ENCODE measurements at places on chromosomes 6 and 20. TPM values are rescaled to one million over a fixed set of nuclear protein-coding genes. Genes with fewer than 3 reads are reported as not detected.
A peak's percentile ranks its signal among the peaks of the same experiment; 100 is the strongest.

- no peak overlapping the region for H3K4me3 ChIP-seq
- no peak overlapping the region for H3K27ac ChIP-seq
- no peak for DNase-seq
- H3K4me1 ChIP-seq: no peaks in the 10 kb centered on the region
- no peaks in the 10 kb centered on the region for H3K36me3 ChIP-seq
Observed at GRCh38 chr20:44711237-44711636, 3.9 kb upstream of the CCN5 start.

DNA sequence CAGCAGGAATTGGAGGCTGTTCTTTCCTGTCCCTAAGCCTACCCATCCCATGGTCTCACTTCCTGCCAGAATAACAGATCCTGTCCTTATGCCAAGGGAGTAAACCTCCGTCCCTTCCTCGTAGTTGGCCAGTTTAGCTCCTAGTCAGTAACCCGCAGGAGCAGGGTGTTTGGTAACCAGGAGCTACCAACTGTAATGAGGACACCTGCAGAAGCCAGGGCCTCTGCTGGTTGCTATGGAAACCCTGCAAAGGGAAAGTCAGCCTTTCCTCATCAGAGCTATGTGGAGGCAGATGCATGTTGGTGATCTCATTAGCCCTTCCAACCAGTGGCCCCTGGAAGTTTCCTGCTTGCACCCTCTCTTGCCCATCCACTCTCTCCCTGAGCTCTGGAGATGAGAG lies 368.2 kb upstream of the SULF2 start:
- H3K36me3 ChIP-seq: no peaks in the 10 kb centered on the region
- H3K27me3 ChIP-seq: no peaks in the 10 kb centered on the region
- no peak for DNase-seq

MUC21 gene
- not detected for total RNA-seq

DNA sequence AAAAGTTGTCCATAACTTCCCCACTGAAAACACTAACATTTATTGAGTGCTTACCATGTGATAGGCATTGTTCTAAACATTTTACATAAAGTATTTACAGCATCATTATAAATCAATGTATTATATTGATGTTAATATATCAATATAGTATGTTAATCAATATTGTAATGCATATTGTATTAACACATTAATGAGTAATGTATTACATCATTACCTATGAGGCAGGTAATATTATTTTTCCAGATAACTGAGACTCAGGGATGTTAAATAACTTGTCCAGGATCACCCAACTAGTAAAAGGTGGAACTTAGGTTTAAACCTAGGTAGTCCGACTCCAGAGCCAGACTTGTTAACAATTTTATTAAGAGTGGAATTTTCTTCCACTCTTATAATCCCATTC lies 12.2 kb upstream of the TREM2 start:
- no peaks in the 10 kb centered on the region for H3K27me3 ChIP-seq
- DNase-seq: no peak
- no peaks in the 10 kb centered on the region for H3K4me1 ChIP-seq
- H3K27ac ChIP-seq: no peak overlapping the region

DNA sequence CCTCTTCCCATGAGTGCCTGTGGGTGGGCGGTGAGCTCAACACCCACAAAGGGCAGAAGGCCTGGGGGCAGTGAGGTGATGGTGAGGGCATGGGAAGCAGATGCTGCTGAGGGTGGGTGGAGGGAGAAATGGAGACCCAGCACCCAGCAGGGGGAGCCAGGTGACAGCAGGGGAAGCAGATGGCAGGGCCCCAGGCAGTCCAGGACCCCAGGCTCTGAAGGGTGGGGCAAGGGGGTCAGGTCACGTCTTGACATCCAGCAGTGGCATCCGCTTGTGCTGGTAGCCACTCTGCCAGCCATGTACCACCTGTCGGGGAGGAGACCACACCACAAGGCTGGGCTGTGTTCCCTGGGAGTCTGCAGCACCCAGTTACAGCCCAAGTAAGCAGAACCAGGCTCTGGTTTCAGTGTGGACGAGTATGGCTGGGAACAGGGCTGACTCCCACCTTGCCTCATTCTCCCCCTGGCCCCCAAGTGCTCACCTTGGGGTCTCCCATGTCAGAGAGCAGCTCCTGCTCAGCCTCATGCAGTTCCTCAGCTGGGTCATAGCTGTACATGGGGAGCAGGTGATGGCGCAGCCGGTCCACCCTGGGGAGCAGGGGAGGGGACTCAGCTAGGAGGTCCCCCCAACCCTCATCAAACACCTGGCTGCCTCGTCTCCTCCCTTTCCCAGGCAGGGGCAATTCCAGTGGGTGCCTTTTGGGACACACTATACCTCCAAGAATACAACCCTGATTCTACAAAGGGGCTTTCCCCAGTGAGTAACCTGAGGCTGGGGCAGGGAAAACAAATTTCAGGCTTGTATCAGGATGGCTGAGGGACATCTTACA lies 2.0 kb downstream of the SMIM29 start:
- H3K4me1 ChIP-seq: peaks cover 25% of the 10 kb centered on the region
- peaks cover 12% of the 10 kb centered on the region for H3K36me3 ChIP-seq
- H3K27ac ChIP-seq: peak overlapping the region; percentile 12
- peak; percentile 90 for DNase-seq
- no peaks in the 10 kb centered on the region for H3K27me3 ChIP-seq
- H3K4me3 ChIP-seq: no peak overlapping the region

DEFB132 gene
- not detected for total RNA-seq

DNA sequence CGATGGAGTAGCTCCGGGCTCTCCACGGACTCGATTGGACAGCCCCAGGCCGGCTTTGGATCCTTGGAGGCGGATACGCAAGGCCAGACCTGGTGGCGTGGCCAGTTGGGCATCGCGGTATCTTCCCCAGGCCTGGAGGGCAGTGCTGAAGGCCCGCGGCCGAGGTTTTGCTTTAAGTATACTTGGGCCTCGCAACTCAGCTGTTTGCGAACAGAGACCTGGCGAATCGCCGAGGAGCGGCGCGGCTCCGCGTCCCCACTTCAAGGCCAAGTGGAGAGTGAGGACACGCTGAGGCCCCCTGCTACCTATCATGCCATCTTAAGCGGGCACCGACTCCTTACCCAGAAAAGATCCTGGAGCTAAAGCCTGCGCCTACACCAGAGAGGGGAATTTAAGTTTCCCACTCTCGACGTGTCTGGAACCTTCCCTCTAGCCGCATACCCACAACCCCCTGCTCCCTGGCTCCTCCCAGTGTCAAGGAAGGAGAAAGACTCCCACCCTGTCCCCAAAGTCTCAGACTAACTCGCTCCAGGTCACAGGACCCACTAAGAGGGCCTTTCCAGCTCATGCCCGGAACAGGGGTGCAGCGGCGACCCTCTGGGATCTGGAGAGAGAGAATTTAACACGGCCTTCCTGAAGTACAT lies 4.1 kb downstream of the LINC00237 start:
- DNase-seq: no peak
- H3K36me3 ChIP-seq: no peaks in the 10 kb centered on the region
- H3K27me3 ChIP-seq: no peaks in the 10 kb centered on the region
- peak overlapping the region; percentile 68 for H3K4me3 ChIP-seq
- H3K4me1 ChIP-seq: peaks cover 36% of the 10 kb centered on the region
